ENCODE measurements at places on chromosomes 5 and 9.

DNA sequence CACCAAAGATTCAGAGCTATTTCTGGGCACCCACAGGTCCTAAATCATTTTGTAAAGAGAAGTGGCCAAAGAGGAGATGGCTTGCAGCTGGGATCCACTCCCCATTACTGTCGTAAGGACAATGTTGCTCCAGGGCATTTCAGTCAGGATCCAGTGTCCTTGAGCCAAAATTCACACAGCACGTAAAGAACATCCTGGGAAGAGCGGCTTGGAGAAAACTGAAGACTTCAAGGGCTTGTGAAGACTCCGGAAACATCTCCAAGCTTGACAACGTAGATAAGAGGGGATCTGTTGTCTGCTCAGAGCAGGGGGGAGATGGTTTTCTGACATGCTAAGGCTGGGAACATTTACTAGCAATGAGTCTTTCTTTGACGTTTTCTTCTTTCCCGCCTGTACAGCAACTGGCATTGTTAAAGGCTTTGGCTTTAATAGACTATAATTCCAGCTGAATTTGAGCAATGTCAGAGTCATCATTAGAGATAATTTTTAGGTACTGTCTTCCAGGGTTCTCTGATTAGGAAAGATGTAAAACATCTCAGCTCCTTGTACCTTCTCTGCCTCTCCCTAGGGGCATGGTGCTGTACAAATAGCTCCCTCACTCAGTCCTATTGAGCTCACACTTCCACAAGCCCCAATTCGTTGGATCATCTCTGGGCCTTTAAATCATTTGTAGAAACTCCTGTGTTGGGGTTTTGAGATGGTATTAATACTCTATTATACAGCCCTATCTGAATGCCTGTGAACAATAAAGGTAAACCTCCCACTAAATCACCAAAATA, 39.7 kb downstream of the EGFLAM start:
- DNase-seq, result no peak

GRCh38 chr5:90141984-90142383, 267.6 kb downstream of the CETN3 start:
- DNase-seq, result no peak

GRCh38 chr5:76016258-76016657, 66.9 kb upstream of the SV2C start:
- DNase-seq, result no peak

- DNase-seq, result no peak
Measured at GRCh38 chr9:128285033-128285784, 9.1 kb downstream of the SWI5 start.

- no peak for DNase-seq
Measured at GRCh38 chr5:93805616-93806379, 64.4 kb upstream of the POU5F2 start.

Measured in GM04503 (cell line).